ENCODE measurements at places on chromosomes 2 and 18.

DNA sequence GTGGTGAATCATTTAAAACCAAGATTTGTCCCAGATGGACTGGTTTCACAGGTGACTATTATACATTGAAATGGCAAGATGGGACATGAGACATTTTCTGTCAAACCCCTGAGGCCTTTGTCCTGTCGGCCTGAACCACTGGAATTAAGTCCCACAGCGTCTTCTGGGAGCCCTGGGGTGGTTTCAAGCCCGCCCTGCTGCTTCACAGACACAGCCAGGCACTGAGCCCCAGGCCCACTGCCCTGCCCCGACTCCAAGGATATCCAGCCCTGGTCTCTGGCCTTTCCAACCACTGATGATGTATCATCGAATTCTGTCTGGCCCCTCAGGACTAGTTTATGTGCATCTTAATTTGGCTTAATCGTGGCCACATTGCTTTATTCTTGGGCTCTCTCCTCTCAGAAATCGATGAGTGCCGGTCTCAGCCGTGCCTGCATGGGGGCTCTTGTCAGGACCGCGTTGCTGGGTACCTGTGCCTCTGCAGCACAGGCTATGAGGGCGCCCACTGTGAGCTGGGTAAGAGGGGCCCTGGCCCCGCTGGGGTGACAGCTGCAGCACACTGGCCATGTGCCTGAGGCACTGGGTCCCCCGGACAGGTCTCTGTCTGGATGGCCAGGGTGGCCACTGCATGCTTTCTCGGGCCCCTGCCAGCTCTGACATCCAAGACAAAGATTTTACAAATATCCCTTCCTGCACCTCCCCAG lies 39.5 kb downstream of the MTERF4 start:
- DNase-seq, result no peak

DNA sequence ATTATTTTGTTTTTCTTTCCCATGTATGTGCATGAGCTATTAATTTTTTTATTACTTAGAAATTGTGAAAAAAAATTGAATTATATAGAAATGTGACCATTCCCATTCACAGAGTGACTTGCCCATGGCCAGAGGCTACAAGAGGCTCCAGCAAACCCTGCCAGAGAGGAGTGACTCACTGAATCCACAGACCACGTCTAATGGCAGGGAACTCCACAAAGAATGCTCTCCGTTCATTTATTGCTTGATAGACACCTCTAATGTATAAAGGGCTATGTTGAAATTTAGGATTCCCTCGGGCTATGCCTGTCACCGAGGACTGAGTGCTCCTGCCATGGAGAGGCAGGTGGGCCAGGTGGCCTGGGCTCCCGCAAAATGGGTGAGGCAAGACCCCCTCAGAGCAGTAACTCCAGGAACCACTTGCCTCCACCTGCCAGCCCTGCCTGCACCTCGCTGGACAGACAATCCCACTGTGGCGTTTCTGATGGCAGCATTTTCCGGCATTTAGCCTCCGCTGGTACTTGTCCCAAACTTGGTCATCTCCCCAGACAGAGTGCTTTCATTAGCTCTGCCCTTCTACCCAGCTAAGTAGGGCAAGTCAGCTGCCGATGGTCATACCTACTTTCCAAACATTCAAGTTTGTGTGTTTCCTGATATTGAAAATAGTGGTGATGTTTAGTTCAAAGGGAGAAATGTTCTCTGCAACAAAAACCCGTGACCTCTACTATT lies 200.3 kb downstream of the PRKCE start:
- DNase-seq, result no peak

GRCh38 chr2:146506851-146507250 lies 1338.0 kb upstream of the ACVR2A start:
- no peak for DNase-seq

DNA sequence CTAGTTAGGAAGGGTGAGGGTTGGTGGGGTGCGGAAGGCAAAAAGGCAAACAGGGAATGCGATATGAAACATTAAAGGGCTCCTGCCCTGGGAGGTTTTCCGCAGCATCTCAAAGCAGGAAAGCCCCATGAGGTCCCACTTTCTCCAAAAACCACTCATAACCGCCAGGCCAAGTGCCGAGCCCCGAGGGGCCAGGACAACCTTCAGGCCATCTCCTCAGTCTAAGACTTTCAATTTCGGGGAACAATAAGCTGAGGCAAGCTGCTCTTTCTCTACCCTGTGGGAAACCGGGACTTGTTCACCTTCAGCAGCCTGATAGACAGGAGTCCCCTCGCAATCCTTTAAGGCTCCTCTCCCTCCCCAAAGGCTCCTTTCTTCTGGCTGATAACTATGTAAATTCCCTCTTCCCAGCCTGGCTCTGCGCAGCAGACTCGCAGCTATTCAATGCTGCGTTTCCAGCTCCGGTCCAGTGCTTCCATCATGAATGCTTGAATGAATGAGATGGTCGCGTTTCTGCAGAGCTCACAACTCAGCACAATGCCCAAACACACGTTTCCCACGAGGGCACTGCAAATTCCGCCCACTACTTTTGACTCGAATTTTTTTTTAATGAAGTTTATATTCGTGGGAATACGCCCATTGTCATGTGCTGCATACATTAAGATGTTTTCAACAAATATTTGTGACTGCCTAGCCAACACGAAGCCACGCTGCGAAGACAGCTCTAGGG lies 1.4 kb downstream of the LAMA1 start:
- no peak for DNase-seq

- DNase-seq, result no peak
These were observed 141.3 kb upstream of the ID2 start for GRCh38 chr2:8540552-8541055.

- no peak for DNase-seq
These were observed 48.1 kb downstream of the KCNE4 start for GRCh38 chr2:223100061-223100511.

DNA sequence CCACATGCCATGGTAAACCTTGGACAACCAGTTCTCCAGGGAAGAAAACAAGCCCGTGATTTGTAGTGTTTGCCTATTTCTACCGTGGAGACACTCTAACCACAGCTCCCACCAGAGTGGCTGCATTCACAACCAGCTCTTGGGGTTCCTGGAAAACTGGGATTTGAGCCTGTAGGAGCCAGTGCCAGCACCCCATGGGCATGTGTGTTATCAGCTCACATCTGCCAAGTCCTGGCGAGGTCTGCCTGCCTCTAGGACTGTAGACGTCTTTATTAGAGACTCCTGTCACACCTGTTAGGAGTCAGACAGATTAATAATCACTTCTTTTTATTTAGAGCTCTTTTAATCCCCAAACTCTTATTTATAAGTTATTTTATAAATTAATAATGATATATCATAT lies 41.0 kb downstream of the INPP5D start:
- no peak for DNase-seq

DNA sequence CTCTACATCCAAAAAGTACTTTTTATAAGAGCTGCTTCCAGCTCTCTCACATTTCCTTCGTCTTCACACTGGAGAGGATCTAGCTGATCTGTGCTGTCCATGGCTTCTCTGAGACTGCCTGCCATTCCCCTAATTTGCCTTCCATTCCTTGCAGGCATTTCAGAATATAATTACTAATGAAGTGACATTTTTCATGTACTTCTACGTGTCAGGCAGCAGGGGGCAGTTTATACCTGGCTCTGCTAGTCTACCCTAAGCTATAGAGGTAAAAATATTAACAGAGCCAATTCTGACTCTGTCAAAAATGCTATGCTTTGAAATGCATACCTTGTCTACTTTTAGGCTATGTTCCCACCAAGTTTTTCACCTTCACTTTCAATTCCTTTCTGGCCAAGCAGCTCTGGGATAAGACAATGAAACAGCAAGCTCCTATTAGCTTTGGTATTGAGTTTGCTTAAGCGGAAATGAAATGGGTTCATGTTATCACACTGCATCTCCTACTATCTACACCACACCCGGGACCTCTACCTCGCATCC lies 81.9 kb downstream of the MEP1B start:
- no peak for DNase-seq

DNA sequence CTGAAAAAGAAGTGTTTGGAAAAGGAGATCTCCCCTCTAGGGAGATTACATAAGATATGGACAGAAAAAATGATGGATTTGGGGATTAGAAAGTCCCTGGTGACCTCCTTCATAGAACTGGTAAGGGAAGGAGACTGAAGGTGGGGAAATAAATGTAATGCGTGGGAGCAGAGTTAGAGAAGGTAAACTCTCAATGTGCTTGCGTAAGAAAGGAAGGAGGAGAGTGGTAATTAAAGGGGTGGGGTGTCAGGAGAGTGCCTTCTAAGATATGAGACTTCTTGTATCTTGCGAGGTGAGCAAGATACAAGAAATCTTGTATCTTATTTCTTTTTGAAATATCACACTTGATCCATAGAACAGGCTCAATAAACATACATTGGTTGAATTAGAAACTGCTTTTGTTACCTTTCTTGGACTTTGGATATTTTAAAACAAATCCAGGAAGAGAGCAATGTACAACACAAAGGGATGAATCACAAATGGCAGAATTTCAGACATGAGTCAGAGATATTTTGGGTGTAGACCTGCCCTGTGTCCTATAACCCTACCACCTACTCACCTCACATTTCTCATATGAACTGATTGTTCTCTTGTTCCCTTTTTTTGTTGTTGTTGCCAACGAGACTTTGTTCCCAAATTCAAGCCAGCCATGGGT lies 342.4 kb downstream of the INSIG2 start:
- no peak for DNase-seq

DNA sequence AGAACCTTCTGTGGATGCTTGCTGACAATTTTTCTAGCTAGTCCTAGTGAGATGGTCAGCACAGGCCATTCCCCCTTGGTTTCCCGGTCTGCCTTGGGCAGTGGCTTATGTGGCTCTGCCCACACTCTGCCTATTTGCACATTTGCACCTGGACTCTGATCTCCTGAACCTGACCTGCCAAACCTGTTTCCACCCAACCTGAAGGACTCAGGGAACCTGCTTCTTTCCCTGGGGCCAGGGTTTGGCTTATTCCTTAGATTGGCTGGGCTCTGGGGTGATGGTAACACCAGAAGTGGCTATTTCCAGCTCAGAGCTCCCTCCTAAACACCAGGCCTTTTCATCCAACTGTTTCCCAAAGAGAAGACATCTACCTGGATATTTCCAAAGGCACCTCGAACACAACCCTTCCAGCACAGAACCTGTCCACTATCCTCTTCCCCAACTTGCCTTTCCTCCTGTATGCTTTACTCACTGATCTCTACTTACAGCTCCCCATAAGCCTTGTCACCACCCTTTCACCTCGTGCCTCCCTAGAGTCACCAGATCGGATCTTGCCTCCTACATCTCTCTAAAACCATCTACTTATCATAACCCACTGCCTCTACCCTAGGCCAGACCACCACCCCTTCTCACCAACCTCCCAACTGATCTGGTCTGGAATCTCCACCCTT lies 5.8 kb upstream of the MTA3 start:
- DNase-seq, result no peak

GRCh38 chr2:37670378-37671008 lies 949 bp downstream of the CDC42EP3 start:
- no peak for DNase-seq

GRCh38 chr2:1512321-1513289 lies 99.3 kb downstream of the TPO start:
- DNase-seq, result no peak

DNA sequence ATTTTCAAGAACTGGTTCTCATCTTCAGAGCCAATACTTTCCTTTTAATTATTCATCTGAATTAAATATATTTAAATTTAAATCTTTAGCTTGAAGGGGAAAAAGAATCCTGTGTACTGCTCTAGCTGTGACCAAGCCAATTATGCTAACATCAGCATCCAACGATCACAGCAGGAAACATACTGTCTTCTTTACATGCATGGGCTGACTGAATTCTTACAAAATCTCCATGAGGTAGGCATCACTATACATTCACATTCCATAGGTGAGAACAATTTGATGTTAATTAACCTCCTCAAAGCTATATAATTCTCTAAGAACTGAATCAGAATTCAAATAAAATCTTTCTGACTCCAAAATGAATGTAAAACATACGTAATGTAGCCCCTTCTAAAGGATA lies 118.8 kb upstream of the MAP2 start:
- DNase-seq, result no peak

GRCh38 chr2:232129483-232129882 lies 168.0 kb downstream of the DIS3L2 start:
- DNase-seq, result no peak

DNA sequence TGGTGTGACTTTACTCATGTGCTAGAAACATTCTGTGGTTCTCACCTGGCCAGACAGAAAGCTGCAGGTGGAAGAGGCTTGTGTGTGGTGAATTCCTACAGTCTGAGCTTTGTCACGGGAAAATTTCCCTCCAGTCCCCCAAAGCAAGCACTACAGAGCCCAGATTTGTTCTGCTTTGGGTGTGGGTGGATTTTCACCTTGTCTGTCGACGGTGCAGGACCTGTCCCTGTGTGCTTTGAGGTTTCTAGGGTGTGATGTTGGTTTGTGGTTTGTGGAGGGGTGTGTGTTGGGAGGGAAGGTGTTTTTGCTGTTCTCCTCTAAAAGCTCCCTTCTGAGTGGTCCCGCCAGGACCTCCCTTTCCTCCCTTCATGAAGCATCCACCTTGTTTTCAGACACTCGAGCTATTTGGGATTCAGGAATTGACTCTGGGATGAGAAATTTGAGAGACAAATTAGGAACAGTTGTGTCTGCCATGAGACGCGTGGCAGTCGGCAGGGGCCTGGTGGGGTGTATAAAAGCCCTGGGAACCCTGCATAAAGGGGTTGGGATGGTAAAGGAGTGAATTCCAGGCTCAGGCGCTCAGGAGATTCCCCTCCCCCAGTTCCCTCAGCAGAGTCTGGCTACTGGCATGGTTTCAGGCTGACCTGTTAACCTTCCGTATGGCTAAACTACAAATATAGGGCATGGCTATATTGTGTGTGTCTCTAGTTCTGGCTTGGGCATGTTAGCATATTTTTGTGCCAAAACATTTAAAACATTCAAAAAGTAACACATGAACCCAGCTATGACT lies 65.5 kb downstream of the DGKD start:
- DNase-seq, result peak; percentile 32

DNA sequence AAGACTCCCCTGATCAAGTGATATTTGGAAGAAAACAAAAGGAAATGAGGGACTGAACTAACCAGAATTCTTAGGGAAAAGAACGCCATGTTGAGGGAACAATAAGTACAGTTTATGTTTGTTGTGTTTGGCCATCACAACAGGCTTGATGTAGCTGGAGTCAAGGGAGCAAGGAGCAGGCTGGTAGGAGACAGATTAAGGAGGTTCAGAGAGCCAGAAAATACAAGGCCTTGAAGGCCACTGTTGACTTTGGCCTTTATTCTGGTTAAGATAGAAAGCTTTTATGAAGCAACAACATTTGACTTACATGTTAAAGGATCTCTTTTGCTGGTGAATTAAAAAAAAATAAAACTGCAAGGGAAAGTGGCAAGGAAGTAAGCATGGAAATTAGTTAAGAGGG lies 754.1 kb upstream of the SLC8A1 start:
- DNase-seq, result no peak

Data from stimulated activated CD4-positive, alpha-beta T cell treated with anti-CD3 and anti-CD28 coated beads, Interleukin-1b, Interleukin-23, amount 100 ng/mL, for 4 hours (primary cell).